ENCODE measurements at places on chromosomes 7 and 10. TPM values are rescaled to one million over a fixed set of nuclear protein-coding genes. Genes with fewer than 3 reads are reported as not detected.

The KLF14 gene
- total RNA-seq = 0.23 TPM

The SPOCK2 gene
- 207 TPM for total RNA-seq

The CHST3 gene
- 12.2 TPM for total RNA-seq

The LRMDA gene
- 5.8 TPM for total RNA-seq

The NCAPG2 gene
- total RNA-seq = 15.9 TPM

The NUP205 gene
- total RNA-seq = 44.5 TPM

The PTPN20 gene
- 34.8 TPM for total RNA-seq

The ANKRD30A gene
- total RNA-seq = not detected

The FGL2 gene
- total RNA-seq = 2.3 TPM

The CNPY1 gene
- 0.46 TPM for total RNA-seq

The MSMB gene
- total RNA-seq = not detected

The RHOBTB1 gene
- 24.7 TPM for total RNA-seq

The GIMAP8 gene
- total RNA-seq = 2.8 TPM

The TBXAS1 gene
- 6.0 TPM for total RNA-seq

The IDI2 gene
- not detected for total RNA-seq

The MEIG1 gene
- total RNA-seq = not detected
